ENCODE measurements at places on chromosomes 4 and X.

GRCh38 chr4:86993909-86994681, 59.3 kb downstream of the AFF1 start:
- no peak for DNase-seq

GRCh38 chrX:115214151-115214550, 19.7 kb downstream of the LRCH2 start:
- DNase-seq: no peak

DNA sequence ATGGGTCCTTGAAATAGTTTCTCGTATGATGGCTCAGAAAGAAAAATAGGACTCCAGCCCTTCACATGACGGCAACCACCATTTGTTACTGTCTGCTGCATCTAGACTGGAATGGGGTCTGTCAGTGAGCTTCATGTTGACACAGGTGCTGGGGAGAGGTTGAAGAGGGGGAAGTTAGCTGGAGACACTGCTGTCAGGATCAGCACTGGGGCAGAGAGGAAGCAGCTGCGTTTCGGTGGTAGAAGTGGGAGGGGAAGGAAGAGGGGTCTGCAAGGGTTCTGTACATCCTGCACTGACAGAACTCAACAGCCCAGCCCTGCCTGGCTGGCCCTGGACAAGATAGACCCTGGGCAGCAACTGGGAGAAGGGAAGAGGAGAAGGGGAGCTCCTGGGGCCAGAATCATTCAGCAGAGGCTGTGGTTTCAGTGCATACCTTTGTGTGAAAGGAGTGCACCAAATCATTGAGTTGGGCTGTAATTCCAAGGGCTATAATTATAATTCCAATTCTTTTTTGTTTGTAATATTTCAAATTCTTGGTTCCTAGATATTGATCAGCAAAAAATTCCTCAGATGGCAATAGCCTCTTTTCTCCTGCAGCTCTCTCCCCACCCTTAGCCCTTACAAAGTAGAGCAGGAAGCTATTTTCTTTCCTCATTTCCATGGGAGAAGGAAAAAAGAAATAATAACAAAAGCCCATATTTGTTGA, 119.4 kb upstream of the C1GALT1C1 start:
- no peak for DNase-seq

GRCh38 chrX:53422861-53423306, at the start of gene RIBC1:
RIBC1 (plus strand) TSS chrX:53422873; CDS start chrX:53426277, 3,404 bp downstream.
- no peak for DNase-seq

GRCh38 chr4:38174801-38175200, 214.6 kb downstream of the PTTG2 start:
- DNase-seq: no peak

DNA sequence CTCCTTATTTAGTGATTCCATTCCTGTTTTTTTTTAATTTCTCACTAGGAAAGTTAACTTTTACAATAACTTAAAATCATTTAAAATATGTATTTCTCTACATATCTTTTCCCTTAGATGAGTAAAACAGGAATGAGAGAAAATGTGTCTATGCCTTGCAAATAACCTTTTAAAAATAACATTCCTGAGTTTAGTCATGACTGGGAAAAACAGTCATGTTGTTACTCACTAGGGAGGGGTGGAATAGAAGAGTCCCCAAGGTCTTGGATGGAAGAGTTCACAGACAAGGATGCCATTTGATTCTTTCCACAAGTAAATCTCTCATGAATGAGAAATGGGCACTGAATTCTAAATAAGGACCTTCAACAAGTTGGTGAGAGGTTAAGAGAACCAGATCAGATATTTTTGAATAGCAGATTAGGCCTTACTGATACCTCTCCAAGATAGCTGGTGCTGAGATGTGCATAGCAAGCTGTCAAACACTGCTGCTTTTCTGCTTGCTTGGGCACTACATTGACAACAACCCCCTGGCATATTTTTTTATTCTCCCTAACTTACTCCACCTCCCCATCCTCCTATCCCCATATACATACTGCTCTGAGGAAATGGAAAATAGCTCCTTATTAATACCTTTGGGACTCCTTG, 25.1 kb downstream of the UGDH start:
- no peak for DNase-seq

DNA sequence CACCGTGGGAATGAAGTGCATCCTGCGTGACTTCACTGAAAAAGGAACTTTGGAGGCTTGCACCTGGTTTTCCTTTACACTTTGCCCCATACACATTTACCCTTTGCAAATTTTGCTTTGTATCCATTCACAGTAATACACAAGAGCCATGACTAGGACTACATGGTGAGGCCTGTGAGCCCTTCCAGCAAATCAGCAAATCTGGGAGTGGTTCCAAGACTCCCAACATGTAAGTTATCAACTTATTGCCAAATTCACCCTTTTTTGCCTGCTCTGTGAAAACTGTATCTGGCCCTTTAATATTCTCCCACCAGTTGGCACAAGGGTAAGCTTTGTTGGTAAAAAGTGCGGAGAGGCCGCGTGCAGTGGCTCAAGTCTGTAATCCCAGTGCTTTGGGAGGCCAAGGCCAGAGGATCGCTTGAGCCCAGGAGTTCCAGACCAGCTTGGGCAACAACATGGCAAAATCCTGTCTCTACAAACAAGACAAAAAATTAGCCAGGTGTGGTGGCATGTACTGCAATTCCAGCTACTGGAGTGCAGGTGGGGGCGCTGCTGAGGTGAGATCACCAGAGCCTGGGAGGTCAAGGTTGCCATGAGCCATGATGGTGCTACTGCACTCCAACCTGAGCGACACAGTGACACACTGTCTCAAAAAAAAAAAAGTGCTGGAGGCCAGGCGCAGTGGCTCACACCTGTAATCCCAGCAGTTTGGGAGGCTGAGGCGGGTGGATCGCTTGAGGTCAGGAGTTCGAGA, 5.0 kb downstream of the PRMT9 start:
- no peak for DNase-seq

DNA sequence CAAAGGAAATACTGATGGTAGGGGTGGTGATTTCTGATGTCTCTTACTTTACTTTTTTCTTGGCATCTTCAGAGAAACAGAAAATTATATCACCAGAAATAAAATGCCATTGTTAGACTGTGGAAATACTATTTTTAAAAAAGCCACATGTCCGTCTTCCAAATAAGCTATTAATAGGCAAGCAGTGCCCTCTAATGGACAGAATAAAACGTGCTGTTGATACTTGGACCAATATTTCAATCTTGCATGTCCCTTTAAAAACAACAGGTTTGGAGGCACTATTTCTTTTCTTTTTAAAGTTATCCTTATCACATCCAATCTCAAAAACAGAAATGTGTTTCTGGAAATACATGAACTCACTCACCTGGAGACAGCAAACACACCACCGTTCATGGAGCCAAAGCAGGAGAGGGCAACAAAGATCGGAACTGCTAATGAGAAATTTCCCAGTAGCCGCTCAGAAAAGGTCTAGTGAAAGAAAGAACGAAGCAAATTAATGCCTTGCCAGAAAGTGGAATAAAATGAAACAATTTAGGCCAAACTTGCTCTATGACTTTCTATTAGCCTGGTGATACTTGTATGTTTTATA, 59.2 kb downstream of the SLC7A11 start:
- no peak for DNase-seq

DNA sequence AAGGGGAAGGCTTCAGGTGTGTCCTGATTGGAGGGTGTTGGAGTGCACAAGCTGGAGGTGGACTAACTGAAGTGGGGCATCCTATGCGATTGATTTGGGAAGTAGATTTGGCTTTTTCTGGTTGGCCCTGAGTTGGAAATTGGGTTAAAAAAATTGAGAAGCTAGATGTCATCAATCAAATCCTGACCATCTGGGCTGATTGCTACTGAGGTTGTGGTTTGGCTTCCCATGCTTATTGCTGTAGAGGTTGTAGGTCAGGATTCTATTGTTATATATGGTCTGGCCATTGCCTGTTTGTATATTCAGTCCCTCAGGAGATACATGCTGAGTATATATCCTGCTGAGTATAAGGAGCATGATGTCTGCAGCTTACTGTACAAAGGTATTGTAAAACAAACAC, 7.7 kb upstream of the ZNF81 start:
- no peak for DNase-seq

GRCh38 chr4:22842360-22843018, 149.8 kb downstream of the GBA3 start:
- DNase-seq: no peak

DNA sequence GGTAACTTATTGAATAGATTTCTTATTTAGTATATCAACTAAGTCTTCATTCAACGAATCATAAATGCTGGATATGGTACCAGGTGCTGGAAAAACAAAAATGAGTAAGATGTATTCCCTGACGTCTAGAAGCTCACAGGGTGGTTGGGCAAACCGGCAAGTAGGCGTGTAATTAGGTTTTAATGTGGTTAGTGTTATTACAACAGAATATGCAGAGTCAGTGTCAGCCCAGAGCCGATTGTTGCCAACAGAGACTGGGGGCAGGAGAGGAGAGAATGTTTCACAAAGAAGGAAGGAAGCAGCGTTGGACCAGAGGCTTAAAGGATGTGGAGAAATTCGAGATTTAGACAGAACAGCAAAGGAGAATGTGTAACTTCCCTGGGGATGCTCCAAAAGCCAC, 111.7 kb downstream of the TENM3 start:
- no peak for DNase-seq
